Right ventricle myocardium superior (tissue), 1 donor: ENCODE measurements at places on chromosomes 6 and 20. TPM values are rescaled to one million over a fixed set of nuclear protein-coding genes. Genes with fewer than 3 reads are reported as not detected.

DNA sequence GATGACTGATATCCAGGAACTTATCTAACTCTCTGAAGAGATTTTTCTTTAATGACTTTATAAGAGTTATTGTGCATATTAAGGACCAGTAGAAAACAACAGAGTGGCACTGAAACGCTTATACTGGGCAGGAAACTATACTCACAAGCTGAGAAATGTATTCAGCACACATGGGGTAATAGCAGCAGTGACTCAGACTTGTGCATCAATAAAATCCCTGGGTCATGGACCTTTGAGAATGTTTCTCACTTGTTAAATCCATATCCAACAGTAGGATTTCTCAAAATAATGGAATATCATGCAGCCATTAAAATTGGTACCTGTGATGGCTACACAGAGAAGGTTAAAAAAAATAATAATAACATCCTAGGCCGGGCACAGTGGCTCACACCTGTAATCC is 219.5 kb downstream of the BTBD9 start:
- DNase-seq: no peak

DNA sequence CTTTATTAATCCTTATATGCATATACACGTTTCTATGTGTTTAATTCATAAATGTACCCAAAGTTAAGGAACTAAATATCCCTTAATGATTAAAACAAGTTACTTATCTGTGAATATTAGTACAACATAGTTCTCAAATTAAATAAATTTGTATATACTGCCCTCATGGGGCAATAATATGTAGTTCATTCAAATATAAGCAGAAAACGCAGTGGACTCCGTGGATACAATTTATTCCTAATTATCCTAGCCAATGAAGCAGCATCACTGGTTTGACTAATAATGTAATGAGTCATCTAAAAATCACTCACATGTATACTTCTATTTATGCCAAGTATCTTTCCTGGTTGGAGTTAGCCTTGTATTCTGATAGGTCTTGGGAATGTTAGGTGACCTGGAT is 111.6 kb downstream of the TBC1D32 start:
- no peak for DNase-seq

- DNase-seq: no peak
These were observed 15.1 kb downstream of the RMND1 start for GRCh38 chr6:151436802-151437201.

DNA sequence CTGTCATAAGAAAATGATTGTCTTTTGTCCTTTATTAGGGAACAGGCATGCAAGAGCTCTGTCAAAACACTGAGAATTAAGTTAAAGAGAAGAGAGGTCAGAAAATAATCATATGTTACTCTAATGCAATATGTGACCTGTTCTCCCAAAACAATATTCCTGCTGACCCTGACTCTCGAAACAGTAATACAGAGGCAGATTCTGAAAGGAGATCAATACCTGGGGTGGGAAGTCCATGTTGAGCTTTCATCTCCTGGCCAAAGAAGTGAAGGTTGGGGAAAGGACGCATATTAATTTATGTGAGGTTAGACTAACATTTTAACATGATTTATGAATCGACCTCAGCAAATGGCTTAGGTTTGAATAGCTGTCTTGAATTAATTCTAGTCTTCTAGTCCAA is 243.0 kb downstream of the PTPRK start:
- no peak for DNase-seq

DNA sequence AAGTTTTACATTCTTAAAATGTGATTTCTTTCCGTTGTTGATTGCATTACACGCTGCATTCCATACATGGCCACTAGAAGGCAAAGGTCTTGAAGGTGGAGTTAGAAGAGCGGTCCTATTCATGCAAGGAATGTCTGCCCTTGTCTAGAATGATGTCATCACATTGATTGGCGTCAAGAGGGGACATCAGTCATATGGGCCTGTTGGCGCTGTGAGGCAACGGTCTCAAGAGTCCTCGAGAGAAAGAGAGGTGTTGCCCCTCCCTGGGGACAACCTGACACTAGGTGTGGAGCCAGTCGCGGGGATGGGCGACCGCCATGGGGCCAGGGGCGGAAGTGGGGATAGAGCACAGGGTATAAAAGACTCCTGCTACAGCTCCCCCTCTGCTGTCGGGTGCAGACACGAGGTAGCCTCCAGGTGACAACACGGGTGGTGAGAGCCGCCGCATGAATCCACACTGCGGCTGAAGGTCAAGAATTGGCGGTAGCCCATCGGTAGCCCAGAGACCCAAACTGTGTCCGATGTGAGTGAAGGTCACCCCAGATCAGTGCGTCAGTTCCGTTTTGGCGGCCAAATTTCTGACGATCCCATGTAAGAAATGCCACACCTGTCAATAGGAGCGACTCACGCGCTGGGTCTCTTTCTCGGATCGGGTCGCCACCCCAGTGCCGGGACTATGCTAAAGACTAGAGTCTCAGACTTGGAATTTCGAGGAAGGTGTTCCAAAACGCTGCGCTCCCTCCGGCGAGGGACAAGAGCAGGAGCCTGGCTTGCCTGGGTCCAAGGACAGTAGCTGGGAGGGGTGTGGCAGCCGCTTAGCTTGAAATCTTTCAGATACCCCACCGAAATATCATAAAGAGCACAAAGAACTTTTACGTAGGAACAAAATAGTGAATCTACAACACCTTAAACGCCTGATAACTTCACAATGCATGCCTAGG is 93.2 kb upstream of the ZNF184 start:
- DNase-seq: no peak

DNA sequence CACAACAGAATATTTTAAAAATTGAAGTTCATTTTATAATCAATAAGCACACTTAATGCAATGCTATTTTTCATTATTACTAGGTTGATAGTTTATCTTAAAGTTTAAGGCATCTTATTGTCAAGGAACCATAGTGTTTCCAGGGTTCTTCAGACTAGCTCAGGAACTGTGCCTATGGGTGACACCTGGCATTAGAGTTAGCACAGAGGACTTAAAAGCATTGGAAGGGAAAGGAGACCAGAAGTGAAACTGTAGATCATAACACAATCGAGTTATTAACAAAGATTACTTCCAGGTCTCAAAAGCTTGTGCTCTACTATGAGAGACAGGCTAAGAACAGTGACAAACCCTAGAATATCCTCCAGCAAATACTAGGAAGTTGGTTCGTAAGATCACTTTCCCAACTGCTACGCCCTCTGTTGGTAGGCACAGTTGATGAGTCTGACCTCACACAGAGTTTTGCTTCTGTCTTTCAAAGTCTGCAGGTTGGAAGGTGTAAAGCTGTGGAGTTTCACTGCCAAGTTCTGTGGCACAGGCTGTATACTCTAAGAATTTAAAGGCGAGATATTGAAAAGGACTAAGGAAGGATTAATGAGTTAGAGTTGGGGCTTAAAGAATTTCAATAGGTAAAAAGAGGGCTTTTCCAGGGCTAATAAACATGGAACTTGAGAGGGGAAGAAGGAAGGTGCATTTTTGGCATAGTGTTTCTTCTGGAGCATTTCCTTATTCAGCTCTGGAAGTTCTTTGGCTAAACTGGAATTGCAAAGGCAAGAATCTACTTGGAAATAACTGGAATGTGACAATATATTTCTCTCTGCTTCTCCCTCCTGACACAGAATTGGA is 531.3 kb upstream of the JAG1 start:
- peak; percentile 45 for DNase-seq

DNA sequence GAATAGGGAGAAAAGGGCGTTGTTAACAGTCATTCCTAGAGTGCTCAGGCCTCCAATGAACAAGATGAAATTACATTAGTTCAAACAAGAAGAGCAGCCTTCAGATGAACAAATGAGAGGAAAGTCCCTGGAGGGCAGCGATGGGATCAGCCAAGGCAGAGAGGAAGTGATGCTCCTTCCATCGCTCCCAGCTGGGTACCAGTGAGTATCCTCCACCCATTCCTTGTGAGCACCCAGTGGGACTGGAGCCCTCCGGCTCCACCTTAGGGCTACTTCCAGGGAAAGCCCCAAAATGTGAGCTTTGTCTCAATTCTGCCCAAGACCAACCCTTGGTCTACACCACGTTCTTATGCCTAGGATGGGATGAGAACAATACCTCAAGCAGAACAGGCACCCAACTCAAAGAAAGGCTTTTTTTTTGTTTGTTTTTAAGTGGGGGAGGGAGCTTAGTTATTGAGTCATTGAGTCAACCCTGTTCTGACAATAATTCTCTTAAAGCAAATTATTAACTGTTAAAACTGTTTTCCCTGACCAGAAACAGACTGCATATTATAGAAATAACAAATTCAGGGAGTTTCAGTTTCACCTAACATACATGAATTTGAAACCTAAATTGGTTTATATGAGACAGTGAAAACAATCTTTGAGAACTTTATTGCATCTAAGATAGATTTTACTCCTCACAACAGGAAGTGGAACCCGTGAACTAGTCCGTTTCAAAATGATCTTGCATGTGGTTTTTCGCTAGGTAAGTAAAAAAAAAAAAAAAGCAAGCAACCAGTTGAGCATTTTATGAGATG is 106.9 kb downstream of the IPCEF1 start:
- DNase-seq: no peak

DNA sequence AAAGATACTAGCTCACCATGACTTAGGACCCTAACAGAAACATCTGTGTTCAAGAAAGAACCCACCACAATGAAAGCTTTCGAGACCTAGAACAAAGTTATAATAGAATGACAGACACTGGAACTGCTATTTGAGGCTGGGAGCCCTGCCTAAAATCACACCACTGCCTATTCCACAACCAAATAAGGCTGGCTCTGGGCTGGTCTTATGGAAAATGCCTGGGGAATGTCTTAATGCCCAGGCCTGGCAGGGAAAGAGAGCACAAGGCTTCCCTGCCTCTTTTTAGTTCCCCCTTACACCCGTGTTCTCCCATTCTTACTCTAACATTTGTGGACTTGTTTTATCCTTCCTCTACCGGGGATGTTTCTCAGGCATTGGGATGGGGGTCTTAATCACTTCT is 5.6 kb upstream of the METTL24 start:
- no peak for DNase-seq

GRCh38 chr6:151482290-151482689 is 11.5 kb upstream of the CCDC170 start:
- DNase-seq: no peak

DNA sequence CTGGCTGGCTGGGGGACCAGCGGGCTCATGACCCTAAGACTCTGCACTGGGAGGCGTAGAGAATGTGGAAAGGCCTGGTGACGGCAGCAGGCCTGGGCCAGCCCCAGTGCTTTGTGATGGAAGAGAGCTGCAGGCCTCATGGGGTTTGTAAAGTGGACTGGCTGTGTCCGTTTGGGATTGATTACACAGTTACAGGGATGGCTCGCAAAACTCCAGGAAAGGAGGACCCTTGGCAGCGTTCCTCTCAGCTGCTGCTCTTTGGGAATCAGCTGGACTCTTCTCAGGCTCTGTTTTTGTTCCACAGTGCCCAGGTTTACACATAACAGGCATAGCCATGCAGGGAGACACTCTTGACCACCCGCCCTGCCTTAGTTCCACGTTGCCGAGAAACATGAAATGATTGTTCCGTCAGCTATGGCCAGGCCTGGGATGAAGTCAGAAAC is 89.0 kb downstream of the SLX4IP start:
- DNase-seq: peak; percentile 64

DNA sequence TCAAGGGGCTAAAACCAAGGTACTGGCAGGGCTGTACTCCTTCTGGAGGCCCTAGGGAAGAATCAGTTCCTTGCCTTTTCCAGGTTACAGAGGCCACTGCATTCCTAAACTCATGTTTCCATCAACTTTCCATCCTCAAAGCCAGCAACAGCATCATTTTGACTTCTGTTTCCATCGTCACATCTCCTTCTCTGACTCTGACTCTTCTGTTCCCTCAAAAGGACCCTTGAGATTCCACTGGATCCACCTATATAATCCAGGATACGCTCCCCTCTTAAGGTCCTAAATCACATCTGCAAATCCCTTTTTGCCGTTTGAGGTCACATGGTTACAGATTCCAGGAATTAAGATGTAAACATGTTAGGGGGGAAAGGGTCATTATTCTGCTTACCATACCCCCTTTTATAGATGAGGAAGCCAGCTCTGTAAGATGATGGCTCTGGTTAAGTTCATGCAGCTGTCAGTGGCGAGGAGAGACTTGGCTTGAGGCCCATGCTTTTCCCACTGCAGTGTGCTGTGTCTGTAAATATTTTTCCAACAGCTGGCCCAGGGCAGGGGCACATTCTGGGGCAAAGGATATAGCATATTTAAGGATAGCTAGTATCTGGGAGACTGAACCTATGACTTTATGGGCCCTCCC is 114.6 kb downstream of the TNFRSF21 start:
- peak; percentile 58 for DNase-seq

DNA sequence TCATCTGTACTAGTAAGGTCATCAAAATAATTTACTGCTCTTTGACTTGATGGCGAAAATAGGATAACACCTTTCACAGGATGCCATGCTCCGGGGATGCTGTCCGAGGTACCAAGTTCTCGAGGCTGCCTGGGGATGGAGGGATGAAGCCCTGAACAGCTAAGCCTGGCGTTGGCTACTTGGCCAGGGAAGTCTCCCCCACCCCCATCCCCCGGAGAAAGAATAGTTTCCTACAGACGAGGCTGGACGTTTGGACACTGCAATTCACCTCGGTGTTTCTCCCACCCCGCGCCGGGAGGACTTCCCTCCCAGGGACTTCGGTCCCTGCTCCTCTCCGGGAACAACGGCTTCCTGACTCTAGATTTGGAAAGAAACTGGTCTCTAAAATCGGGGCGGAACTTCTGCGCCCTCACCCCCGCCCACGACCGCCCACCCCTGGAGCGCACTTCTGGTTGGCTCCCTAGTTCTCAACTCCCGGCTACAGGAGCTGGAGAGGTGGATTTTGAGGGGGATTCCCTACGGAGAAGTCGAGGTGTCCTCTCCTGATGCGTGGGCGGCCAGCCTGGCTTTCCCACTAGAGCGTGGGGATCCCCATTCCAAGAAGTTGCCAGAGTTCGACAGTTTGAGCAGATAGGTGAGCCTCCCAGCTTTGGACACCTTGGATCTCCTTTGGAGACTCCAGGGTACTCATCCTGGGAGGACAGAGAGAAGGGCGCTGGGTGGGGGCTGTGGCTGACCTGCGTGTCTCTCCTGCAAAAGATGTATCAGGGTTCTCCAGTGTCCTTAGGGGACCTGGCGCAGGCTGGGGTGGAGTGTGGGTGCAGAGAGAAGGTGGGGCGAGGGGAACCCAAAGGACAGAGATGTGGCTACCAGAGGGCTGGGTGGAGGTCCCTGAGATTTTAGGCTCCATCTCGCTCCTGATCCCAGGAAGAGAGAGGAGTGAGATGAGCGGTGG is 1.1 kb downstream of the PCSK2 start:
- no peak for DNase-seq

DNA sequence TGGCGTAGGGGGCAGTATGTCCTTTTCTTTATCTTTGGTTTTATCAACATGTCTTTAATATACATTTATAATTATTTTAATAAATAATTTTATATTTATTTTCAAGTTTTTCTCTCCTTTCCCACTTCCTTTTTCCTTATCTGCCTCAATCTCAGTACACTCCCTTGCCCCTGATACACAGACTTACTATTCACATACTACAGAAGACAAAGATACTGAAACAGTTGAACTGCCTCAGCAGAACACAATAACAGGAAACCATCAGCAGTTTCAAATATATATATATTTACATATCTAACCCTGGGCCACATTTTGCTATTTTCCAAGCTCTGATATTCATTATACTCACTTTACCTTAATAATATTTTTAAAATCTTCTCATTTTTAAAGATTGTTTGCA is 19.8 kb downstream of the IBTK start:
- DNase-seq: no peak

GRCh38 chr20:35353646-35354045 is 58.1 kb downstream of the UQCC1 start:
- DNase-seq: no peak

GRCh38 chr6:116287689-116288282 is 8.1 kb upstream of the TSPYL1 start:
- DNase-seq: no peak

The OPRL1 gene
- 0.75 TPM for total RNA-seq

The FRK gene
- total RNA-seq: 7.5 TPM
